ENCODE measurements at places on chromosomes 4 and X. TPM values are rescaled to one million over a fixed set of nuclear protein-coding genes. Genes with fewer than 3 reads are reported as not detected.
A peak's percentile ranks its signal among the peaks of the same experiment; 100 is the strongest.

UGT2B7 gene
- total RNA-seq, result not detected

GRCh38 chr4:9384126-9384525, 21.2 kb downstream of the USP17L30 start:
- H3K4me3 ChIP-seq, result no peak overlapping the region
- H3K4me1 ChIP-seq, result no peaks in the 10 kb centered on the region
- no peaks in the 10 kb centered on the region for H3K27me3 ChIP-seq
- no peak overlapping the region for H3K27ac ChIP-seq
- peak; percentile 10 for DNase-seq

- peaks cover 17% of the 10 kb centered on the region for H3K4me1 ChIP-seq
- H3K27ac ChIP-seq, result peak within 1 kb of the TSS; percentile 59
- peak within 1 kb of the TSS; percentile 77 for H3K4me3 ChIP-seq
These were observed at the start of gene EREG for GRCh38 chr4:74364652-74365491. Gene EREG, plus strand, starts transcription at chr4:74365145. Its CDS starts 164 bp downstream, at chr4:74365309.

DNA sequence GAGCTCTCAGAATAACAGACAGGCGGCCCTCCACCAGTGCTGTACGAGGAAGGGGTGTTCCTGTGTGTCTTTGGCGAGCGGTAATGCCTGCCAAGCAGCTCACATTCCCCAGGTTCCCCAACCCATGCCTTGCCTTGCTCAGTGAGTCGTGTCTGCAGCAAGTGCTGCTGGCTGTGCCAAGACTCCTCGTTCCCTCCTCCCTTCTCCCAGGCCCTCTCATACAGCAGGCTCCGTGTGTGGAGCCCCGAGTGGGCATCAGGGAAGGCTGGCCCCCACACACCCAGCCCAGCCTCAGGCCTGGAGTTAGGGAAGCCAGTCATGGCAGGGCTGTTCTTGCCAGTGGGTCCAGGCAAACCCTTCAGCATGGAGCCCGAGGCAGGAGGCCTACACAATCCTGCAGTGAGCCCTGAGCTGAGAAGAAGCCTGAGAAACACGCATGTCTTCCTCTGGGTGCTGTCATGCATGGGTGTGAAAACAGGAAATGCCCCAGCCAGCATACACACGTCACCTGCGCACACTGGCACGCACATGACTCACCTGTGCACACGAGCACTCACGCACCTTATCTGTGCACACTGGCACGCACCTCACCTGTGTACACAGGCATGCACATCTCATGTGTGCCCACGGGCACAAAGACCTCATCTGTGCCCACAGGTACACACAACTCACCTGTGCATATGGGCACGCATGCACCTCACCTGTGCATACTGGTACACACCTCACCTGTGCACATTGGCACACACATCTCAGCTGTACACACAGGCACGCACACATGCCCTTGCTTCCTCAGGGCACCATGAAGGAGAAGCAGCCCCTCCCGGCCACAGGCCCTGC, 238.7 kb downstream of the DHRSX start:
- H3K4me1 ChIP-seq, result no peaks in the 10 kb centered on the region
- no peaks in the 10 kb centered on the region for H3K27me3 ChIP-seq
- peaks cover 19% of the 10 kb centered on the region for H3K36me3 ChIP-seq

GRCh38 chrX:56792270-56793111, 63.4 kb downstream of the NBDY start:
- no peak overlapping the region for H3K4me3 ChIP-seq
- peaks cover 16% of the 10 kb centered on the region for H3K36me3 ChIP-seq
- H3K4me1 ChIP-seq, result peaks cover 7% of the 10 kb centered on the region
- DNase-seq, result no peak
- H3K27me3 ChIP-seq, result peaks cover 44% of the 10 kb centered on the region

DNA sequence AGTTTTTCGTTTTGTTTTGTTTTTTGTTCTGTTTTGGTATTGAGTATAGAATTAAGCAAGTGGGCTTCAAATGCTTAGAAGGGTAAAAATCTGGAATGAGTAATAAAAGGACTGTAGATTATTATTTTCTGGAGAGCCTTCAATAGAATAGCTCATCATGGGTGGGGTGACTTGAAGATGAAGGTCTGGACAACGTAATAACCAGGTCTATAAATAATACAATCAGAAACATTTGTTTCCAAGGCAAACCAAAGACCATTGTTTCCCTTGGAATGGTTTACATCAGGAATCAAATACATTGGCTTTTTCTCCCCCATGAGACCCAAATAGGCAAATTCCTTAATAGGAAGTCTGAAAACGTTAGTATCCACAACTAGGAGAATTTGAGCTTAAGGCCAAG, 721.6 kb downstream of the RPA4 start:
- peaks cover 6% of the 10 kb centered on the region for H3K36me3 ChIP-seq
- H3K4me3 ChIP-seq, result no peak overlapping the region
- H3K27me3 ChIP-seq, result peaks cover 54% of the 10 kb centered on the region
- H3K27ac ChIP-seq, result no peak overlapping the region
- no peaks in the 10 kb centered on the region for H3K4me1 ChIP-seq

ZNF185 gene
- 17.8 TPM for total RNA-seq

DNA sequence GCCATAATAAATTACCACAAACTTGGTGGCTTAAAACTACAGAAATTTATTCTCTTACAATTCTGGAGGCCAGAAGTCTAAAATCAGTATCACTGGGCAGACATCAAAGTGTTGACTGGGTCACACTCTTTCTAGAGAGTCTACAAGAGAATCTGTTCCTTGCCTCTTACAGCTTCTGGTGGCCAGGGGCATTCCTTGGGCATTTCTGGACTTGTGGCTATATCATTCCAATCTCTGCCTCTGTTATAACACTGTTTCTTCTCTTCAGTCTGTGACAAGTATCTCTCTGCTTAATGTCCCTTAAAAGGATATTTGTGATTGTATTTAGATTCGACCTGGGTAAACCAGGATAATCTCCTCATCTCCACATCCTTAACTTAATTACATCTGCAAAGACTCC, 207.3 kb upstream of the DCAF8L1 start:
- no peaks in the 10 kb centered on the region for H3K4me1 ChIP-seq
- no peaks in the 10 kb centered on the region for H3K36me3 ChIP-seq
- H3K27ac ChIP-seq, result peak overlapping the region; percentile 42
- DNase-seq, result no peak

CSAG2 gene
- not detected for total RNA-seq

ADRA2C gene
- total RNA-seq, result 0.32 TPM

GRCh38 chr4:152734015-152734698, 45.4 kb downstream of the TIGD4 start:
- H3K36me3 ChIP-seq, result no peaks in the 10 kb centered on the region
- H3K4me1 ChIP-seq, result peaks cover 10% of the 10 kb centered on the region
- H3K27me3 ChIP-seq, result peaks cover 11% of the 10 kb centered on the region
- no peak overlapping the region for H3K4me3 ChIP-seq
- H3K27ac ChIP-seq, result no peak overlapping the region
- no peak for DNase-seq

- no peak for DNase-seq
- H3K27me3 ChIP-seq, result peaks cover 44% of the 10 kb centered on the region
- peaks cover 8% of the 10 kb centered on the region for H3K4me1 ChIP-seq
- H3K4me3 ChIP-seq, result no peak overlapping the region
These were observed 38.3 kb downstream of the RAP2C start for GRCh38 chrX:132180929-132181328.

GRCh38 chrX:49919617-49920016, 2.8 kb upstream of the CLCN5 start:
- H3K36me3 ChIP-seq, result no peaks in the 10 kb centered on the region
- H3K4me3 ChIP-seq, result no peak overlapping the region
- peaks cover 5% of the 10 kb centered on the region for H3K27me3 ChIP-seq
- peak; percentile 44 for DNase-seq
- no peak overlapping the region for H3K27ac ChIP-seq

ETDA gene
- total RNA-seq, result not detected

GRCh38 chrX:118510111-118510510, 14.5 kb downstream of the DOCK11 start:
- DNase-seq, result no peak
- no peak overlapping the region for H3K4me3 ChIP-seq
- H3K27me3 ChIP-seq, result peaks cover 15% of the 10 kb centered on the region
- no peaks in the 10 kb centered on the region for H3K36me3 ChIP-seq

DNA sequence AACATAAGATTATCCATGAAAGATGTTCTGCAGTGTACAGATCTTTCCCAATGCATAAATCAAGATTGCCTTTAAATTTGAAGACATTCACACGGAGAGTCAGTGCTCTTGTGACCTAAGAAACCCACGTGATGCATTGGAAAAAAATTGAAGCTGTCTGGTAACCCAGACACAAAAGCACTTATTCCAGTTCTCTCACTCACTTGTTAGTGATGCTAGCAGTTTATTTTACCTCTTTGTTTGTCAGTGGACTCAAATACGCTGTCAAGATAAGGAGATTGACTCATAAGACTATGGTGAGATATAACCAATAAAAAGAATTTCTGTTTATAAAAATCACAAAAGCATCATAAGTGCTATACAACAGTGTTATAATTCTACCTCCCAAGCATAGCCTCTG, 245.8 kb upstream of the SMIM31 start:
- no peaks in the 10 kb centered on the region for H3K4me1 ChIP-seq
- H3K27ac ChIP-seq, result no peak overlapping the region
- DNase-seq, result no peak
- no peaks in the 10 kb centered on the region for H3K36me3 ChIP-seq

PABPC4L gene
- total RNA-seq, result 0.25 TPM

GASK1B gene
- 7.2 TPM for total RNA-seq

PRSS12 gene
- 10.7 TPM for total RNA-seq

DNA sequence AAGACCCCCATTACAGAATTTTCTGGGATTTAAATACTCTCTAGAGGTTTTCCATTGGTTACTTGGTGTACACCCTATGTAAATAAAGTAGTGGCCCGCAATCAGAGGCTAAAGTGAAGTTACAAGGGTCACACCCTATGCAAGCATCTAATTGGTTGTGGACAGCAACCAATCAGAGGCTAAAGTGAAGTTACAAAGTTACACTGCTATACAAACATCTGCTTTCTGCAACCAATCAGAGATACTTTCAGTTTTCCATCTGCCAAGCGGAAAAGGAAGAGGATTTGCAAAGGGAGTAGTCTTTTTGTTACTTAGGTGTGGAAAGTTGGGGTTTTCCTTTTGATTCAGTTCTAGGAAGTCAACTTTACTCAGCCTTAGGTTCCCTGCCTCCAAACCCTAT, 2.0 kb upstream of the ATRX start:
- H3K4me1 ChIP-seq, result no peaks in the 10 kb centered on the region
- no peaks in the 10 kb centered on the region for H3K36me3 ChIP-seq
- H3K27ac ChIP-seq, result no peak overlapping the region
- no peaks in the 10 kb centered on the region for H3K27me3 ChIP-seq
- DNase-seq, result no peak

- peaks cover 12% of the 10 kb centered on the region for H3K4me1 ChIP-seq
- no peaks in the 10 kb centered on the region for H3K27me3 ChIP-seq
- peak; percentile 66 for DNase-seq
- no peak overlapping the region for H3K4me3 ChIP-seq
These were observed 73.8 kb downstream of the KDM6A start for GRCh38 chrX:44946771-44947170.

DNA sequence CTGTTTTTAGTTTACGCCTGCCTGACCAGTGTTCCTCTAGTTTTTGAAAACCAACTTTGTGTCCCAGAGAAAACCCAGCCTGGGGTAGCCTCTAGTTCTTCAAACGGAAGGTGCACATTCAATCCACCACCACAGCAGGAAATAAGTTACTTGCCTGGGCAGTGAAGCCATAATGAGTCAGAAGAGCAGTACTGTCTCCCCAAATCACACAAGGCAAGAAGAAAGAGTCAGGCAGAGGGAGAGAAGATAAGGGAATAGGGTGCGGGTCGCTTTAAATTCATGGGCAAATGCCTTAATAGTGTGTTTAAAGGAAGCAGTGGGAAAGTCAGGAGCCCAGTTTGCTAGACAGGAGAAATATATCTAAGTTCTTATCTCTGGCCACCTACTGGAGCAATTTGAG, 333.8 kb upstream of the GRIA3 start:
- H3K4me1 ChIP-seq, result no peaks in the 10 kb centered on the region
- peak; percentile 2 for DNase-seq

- H3K27me3 ChIP-seq, result no peaks in the 10 kb centered on the region
- DNase-seq, result no peak
- no peak overlapping the region for H3K4me3 ChIP-seq
- H3K27ac ChIP-seq, result no peak overlapping the region
These were observed 14.6 kb downstream of the PSAPL1 start for GRCh38 chr4:7419961-7420660.

- H3K27me3 ChIP-seq, result peaks cover 68% of the 10 kb centered on the region
- H3K4me1 ChIP-seq, result no peaks in the 10 kb centered on the region
- DNase-seq, result no peak
- peaks cover 8% of the 10 kb centered on the region for H3K36me3 ChIP-seq
- no peak overlapping the region for H3K4me3 ChIP-seq
These were observed 26.2 kb downstream of the YY2 start for GRCh38 chrX:21881881-21882574.

GRCh38 chrX:150696866-150697265, 3.7 kb downstream of the MTMR1 start:
- no peak for DNase-seq
- H3K36me3 ChIP-seq, result peaks cover 17% of the 10 kb centered on the region
- H3K27me3 ChIP-seq, result peaks cover 14% of the 10 kb centered on the region

TAF1 gene
- total RNA-seq, result 31.9 TPM

FHDC1 gene
- total RNA-seq, result 2.0 TPM

DNA sequence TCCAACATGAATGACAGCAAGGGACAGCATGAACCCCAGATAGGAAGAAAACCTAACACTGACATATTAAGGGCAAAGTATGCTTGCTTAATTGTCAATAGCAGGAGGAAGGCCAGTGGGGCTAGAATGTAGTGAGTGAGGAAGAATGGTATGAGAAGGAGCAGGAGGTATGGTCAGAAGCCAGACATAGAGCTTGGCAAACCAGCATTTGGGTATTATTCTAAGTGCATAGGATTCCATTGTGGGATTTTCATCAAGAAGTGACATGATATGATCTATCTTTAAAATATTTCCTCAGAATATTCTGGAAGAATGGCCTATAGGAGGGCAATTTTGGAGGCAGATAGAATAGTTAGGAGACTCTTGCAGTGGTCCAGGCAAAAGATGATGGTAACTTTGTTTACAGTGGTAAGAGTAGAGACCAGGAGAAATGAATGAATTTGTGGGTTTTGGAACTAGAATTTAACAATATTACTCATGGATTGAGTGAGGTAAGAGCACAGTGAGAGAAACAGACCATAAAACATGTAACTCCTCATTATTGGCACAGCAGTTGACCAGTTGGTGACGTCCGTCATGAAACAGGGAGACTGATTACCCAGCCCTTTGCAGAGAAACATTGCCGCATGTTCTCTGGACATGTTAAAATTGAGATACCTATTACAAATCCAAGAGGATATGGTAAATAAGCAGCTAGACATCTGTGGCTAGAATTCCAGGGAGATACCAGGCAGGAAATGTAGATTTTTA, 246.5 kb upstream of the HS3ST1 start:
- no peak overlapping the region for H3K27ac ChIP-seq
- H3K27me3 ChIP-seq, result no peaks in the 10 kb centered on the region
- DNase-seq, result no peak

FRMPD4 gene
- not detected for total RNA-seq

DNA sequence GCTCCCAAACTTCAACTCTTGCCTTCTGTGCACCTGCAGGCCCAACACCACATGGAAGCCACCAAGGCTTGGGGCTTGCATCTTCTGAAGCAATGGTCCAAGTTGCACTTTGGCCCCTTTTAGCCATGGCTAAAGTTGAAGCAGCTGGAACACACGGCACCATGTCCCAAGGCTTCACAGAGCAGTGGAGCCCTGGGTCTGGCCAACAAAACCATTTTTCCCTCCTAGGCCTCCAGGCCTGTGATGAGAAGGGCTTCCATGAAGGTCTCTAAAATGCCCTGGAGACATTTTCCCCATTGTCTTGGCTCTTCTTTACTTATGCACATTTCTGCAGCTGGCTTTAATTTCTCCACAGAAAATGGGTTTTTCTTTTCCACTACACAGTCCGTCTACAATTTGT, 61.3 kb upstream of the CYSLTR1 start:
- no peaks in the 10 kb centered on the region for H3K27me3 ChIP-seq
- no peaks in the 10 kb centered on the region for H3K36me3 ChIP-seq

GRCh38 chr4:3821580-3822229, 55.5 kb downstream of the ADRA2C start:
- no peak for DNase-seq
- H3K27me3 ChIP-seq, result peaks cover 69% of the 10 kb centered on the region
- no peak overlapping the region for H3K27ac ChIP-seq
- no peaks in the 10 kb centered on the region for H3K36me3 ChIP-seq
- H3K4me1 ChIP-seq, result no peaks in the 10 kb centered on the region
- H3K4me3 ChIP-seq, result no peak overlapping the region
